ENCODE measurements at places on chromosomes 11 and 22.

DNA sequence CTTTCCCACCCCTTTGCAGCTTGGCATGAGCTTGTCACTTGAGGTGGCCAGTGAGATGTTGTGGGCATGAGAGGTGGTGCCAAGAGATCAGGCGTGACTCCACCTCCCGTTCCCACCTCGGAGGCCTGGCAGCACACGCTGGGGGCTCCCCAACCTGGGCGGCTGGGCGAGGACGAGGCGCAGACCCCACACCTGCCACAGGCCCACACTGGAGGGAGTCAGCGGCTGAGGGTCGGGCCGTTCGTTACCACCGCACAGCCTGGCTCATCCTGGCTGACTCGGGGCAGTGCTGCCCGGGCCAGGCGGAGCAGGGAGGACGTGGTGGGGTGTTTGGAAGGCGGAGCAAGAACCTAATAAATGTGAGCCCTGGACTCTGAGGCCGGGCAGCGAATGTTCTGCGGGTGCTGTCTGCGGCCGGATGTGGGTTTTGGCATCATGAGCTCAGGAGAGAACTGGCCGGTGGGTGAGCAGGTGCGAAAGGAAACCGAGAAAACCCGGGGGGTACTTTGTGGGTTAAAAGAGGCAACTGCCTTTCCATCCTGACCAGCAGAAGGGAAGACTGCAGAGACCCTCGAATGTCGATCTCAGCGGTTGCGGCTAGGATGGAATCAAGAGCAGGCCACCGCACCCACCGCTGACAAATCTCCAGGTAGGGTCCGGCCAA lies 10.2 kb upstream of the IFITM3 start:
- DNase-seq: no peak

GRCh38 chr11:118353084-118353710 lies 6.2 kb upstream of the UBE4A start:
- DNase-seq: peak; percentile 22

- no peak for DNase-seq
These were observed 45.2 kb downstream of the SC5D start for GRCh38 chr11:121337740-121338272.

GRCh38 chr11:44564166-44564565 lies 1.3 kb upstream of the CD82 start:
- DNase-seq: peak; percentile 88

GRCh38 chr22:42439821-42440674 lies 7.8 kb upstream of the NFAM1 start:
- DNase-seq: no peak

DNA sequence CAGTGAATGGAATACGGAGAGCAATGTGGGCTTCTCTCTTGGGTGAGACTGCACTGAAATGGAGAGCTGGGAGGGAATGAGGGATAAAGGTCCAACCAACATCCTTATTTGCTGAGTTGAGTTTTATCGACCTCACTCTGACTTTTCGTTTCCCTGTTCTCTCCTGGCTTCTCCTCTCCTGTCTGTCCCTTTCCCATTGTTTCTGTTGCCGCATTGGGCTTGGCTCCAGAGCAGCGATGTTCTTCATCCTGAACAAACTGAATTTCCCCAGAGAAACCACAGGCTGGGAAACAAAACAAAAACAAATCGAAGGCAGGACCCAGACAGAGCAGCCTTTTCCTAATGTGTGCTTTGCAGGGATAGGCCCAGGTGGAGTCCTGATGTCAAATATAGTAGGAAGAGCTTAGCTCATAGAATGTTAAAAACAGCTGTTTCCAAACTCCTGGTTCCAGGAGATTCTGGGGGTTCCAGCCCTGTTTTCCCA lies 30.0 kb downstream of the MOV10L1 start:
- no peak for DNase-seq

GRCh38 chr11:95487391-95487790 lies 256.4 kb upstream of the SESN3 start:
- DNase-seq: no peak

- DNase-seq: no peak
These were observed 28.2 kb downstream of the SIK3 start for GRCh38 chr11:117070016-117070415.

GRCh38 chr11:126891556-126892217 lies 108.9 kb downstream of the KIRREL3 start:
- no peak for DNase-seq

- no peak for DNase-seq
These were observed 12.0 kb downstream of the ST14 start for GRCh38 chr11:130171534-130171933.

GRCh38 chr11:45301537-45302246 lies 15.6 kb upstream of the SYT13 start:
- peak; percentile 1 for DNase-seq

DNA sequence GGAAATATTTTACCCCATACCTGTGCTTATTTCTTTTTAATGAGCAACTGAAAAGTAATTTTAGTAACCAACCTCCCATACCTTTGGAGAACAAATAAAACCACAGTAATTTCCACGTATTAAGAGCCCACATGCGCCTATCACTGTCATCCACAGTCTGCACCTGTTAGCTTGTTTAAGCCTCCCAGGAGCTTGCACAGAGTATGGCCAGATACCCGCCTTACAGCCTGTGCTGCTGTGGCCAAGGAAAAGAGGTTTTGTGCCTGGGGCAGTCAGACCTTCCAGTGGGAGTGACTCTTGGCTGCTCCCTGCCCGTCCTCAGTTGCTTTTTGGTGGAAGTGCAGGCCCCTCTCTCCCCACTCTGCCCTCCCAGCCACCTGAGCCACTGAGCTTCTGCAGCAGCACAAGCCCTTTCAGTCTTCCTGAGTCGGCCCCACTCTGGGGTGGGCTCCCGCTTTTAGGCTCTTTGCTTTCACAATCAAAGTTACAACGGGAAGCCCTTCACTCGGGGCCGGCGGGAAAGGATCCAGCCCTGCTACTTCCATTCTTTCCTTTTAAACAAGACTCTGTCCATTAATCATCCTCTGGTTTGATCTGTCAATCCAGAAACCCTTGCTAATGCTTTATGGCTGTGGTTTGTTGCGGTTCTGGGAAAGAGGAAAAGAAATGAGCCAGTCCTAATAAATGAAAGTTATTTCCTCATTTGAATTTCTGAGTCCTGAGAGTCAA lies 308.8 kb downstream of the TBC1D22A start:
- no peak for DNase-seq

DNA sequence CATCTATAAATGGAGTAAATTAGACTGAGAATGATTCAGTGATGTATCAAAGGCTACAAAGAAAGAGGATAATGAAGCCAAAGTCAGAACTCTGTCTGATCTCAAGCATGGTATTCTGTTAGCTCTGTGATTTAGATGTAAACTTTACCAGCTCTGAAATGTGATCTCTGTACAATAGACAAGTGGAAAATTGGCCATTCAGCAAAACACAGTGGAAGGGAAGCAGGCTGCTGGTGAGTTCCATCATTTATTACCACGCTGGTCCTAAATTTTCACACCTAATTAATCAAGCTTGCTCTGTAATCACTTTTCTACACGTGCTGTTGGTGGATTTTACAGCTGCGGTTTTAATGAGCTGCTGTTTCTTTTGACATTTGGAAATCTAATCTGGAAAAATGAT lies 145.1 kb upstream of the OPCML start:
- DNase-seq: no peak

- no peak for DNase-seq
These were observed 43.3 kb downstream of the PDGFD start for GRCh38 chr11:104120493-104121137.

GRCh38 chr11:133515107-133515506 lies 17.2 kb downstream of the OPCML start:
- DNase-seq: no peak

GRCh38 chr22:24380220-24380904 lies 47.0 kb upstream of the ADORA2A start:
- no peak for DNase-seq

DNA sequence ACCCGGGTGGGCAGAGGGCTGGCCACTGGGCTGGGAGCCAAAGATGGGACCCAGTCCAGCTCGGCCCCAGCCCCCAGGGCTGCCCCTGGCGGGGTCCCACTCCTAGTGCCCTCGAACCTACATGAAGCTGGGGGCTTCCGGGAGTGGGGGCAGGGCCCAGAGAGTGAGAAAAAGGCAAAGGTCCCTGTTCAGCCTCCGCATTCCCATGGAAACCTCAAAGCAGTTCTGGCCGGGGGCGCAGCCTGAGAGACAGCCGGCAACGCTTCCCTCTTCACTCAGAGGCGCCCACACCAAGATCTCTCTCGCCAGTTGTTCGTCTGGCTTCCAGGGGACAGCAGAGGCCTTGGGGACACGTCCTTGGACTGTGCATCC lies 22.4 kb upstream of the ARHGAP8 start:
- DNase-seq: no peak

DNA sequence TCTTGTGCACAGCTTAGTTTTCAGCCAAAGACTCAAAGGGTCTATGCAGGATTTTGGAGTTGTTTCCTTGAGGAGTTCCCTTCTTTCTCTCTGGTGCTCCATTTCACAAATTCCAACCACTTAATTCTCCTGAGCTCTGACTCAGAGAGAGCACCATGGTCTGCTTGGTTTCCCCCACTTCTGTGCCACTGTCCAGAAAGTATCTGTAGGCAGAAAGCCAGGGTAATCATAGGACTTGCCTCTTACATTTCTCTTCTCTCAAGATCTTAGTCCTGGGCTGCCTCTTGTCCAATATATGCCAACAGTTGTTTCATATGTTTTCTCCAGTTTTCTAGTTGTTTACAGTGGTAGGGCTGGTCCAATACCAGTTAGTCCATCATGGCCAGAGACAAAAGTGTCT lies 6.4 kb upstream of the MRGPRD start:
- no peak for DNase-seq

- DNase-seq: no peak
These were observed 58.7 kb downstream of the DENND5A start for GRCh38 chr11:9206496-9206895.

DNA sequence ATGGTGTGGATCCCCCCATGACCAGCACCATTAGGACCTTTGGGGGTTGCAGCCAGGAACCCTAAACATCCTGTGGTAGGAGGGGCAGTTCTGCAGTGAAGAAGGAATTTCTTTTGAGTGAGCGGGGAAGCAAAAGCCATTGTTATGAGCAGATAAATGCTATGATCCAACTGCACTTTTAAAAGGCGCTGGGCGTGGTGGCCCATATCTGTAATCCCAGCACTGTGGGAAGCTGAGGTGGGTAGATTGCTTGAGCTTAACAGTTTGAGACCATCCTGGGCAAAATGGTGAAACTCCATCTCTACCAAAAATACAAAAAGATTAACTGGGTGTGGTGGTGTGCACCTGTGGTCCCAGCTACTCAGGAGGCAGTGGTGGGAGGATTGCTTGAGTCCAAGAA lies 5.9 kb upstream of the TOMM22 start:
- no peak for DNase-seq

- no peak for DNase-seq
These were observed 100.5 kb downstream of the DSCAML1 start for GRCh38 chr11:117696540-117696939.

GRCh38 chr11:68312780-68313573 lies 586 bp downstream of the LRP5 start:
- peak; percentile 36 for DNase-seq

- DNase-seq: no peak
These were observed 15.5 kb upstream of the ZFTA start for GRCh38 chr11:63783925-63784592.

DNA sequence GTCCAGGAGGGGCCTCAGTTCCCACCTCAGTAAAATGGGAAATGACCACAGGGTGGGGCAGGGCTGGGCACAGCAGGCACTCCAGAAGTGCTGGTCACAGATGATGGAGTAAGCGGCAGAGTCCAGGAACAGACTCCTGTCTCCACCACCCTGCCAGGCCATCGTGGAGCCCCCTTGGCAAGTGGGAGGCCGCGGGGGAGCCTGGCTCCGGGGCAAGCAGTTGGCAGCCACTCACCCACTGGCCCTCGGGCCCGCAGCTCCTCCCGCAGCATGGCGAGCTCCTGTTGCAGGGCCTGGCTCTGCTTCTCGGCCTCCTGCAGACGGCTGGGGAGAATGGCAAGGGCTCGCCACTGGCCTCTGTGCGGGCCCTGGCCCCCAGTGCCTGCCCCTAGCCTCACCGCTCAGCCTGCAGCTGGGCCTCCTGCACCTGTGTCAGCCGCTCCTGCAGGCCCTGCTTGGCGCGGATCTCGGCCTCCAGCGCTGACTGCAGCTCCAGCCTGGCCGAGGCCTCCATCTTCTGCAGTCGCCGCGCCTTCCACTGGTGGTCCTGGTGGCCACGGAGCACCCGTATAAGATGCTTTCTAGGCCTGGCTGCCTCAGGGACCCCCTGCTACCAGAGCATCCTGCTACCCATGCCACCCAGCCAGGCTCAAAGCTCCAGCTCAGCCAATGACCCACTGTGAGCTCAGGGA lies 10.3 kb downstream of the CDC42BPG start:
- DNase-seq: no peak

- DNase-seq: no peak
These were observed 10.6 kb downstream of the EIF3M start for GRCh38 chr11:32594272-32594671.

DNA sequence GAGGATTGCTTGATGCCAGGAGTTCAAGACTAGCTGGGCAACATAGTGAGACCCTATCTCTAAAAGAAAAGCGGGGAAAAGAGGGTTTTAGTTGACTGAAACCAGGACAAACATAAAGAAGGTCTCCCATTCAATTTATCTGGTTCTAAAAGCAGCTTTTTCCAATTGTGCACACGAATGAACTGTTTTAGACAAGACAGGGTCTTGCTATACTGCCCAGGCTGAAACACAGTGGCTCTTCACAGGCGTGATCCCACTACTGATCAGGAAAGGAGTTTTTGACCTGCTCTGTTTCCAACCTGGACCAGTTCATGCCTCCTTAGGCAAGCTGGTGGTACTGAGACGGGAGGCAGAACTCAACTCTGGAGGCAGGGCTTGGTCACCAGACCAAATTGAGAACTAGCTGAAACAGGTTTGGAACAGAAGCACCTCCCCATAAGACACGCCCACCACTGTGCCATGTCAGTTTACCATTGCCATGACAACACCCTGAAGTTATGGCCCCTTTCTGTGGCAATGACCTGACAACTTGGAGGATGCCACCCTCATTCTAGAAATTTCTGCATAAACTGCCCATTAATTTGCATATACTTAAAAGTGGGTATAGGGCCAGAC lies 2.8 kb upstream of the NUCB2 start:
- no peak for DNase-seq

DNA sequence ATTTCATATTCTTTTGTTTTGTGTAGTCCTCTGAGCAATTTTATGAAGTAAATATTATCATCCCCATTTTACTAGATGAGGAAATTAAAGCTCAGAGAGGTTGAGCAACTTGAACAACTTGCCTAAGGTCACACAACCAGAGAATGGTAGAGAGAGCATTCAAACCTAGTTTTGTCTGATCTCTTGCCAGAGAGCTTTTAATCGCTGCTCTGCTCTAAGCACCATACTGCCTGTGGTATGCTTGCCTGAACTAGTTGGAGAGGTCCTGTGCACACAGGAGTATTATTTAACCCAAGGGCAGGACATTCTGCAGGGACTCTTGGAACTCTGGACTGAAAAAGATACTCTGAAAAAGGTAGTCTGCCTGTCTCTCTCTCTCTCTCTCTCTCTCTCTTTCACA lies 38.5 kb downstream of the TRAF6 start:
- DNase-seq: peak; percentile 3

- DNase-seq: no peak
These were observed 13.7 kb downstream of the ARAP1 start for GRCh38 chr11:72738199-72739141.

- peak; percentile 88 for DNase-seq
These were observed 30.7 kb downstream of the PPP2R1B start for GRCh38 chr11:111735262-111736116.
